ENCODE measurements at places on chromosomes 4 and X.

DNA sequence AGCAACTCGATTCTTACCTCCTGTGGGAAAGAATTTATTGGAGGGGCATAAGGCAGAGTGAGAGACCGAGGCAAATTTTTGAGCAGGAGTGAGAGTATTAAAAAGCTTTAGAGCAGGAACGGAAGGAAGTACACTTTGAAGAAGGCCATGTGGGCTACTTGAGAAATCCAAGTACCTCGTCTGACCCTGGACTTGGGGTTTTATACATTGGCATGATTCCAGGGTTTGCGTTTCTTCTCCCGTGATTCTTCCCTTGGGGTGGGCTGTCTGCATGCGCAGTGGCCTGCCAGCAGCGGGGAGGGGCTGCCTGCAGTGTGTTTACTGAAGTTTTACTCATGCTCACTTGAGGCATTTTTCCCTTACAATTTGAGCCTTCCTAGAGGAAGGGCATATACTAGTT lies 3.4 kb downstream of the GALNT7 start:
- DNase-seq: no peak

- DNase-seq: no peak
Measured at GRCh38 chrX:56281789-56282188, 49.6 kb downstream of the KLF8 start.

GRCh38 chr4:53192496-53192895 lies 173.4 kb downstream of the SCFD2 start:
- DNase-seq: no peak

DNA sequence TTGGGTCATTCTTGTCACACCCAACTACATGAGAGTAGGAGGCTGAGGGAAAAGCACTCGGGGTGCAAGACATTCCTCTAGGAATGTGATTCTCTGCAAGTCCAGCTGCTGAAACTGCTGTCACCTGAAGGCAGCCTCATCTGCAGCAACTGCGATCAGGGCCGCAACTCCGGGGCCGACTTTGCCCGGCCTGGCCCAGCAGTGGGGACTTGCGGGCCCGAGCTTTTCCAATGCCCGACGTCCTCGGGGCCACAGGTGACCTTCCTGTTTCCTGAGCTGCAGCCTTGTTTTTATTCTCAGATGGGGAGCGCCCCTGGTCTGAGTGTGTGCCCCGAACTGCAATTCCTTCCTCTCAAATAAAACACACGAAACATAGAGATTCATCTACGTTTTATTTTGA lies 104.7 kb upstream of the NKX1-1 start:
- no peak for DNase-seq

- no peak for DNase-seq
Measured at GRCh38 chr4:146763560-146763959, 124.9 kb downstream of the POU4F2 start.

DNA sequence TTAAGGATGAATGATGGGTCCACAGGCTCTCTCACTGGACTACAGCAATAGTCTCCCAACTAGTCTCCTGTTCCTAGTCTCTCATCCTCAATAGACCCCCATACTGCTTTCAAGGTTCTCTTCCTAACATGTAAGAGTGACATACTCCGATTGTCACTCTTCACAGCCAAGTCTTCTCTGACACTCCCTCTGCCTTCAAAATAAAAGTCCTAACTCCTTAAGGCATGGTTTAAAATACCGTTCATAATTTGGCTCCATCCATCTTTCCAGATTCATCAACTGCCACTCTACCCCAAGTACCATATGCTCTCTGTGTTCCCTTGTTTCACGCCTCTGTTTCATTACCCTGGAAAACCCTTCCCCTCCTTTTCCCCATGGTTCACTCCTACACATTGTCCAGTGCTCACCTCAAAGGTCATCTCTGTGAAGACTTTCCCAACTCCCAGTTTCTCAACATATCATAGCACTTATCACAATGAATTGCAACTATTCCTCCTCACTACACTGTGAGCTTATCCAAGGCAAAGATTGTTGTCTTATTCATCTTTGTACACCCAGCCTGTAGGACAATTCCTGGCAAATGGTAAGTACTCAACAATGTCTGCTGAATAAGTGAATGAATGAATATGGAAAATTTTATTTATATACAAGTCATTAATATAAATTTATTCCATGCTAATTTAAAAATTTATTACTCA lies 26.0 kb downstream of the SMARCA1 start:
- DNase-seq: no peak

GRCh38 chr4:14871676-14872430 lies 130.4 kb upstream of the CPEB2 start:
- DNase-seq: no peak

GRCh38 chr4:33696041-33696440 lies 2548.3 kb downstream of the ARAP2 start:
- no peak for DNase-seq

GRCh38 chr4:155741546-155741945 lies 17.3 kb upstream of the GUCY1B1 start:
- DNase-seq: no peak

- DNase-seq: no peak
Measured at GRCh38 chr4:7847206-7847605, 92.5 kb downstream of the AFAP1 start.

DNA sequence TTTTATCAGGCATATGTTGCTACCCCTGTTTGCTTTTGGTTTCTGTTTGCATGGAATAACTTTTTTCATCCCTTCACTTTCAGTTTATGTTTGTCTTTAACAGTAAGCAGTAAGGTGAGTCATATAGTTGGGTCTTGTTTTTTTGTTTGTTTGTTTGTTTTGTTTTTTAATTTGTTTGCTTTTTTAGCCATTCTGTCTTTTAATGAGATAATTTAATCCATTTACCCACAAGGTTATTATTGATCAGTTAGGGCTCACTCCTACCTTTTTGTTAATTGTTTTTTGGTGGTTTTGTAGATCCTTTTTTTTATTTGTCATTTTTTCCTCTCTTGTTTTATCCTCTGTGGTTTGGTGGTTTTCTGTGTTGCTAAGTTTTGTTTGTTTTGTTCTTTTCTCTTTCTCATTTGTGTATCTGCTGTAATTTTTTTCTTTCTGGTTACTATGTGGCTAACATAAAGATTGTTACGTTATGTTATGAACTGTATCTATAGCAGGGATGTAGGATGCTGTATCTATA lies 379.5 kb upstream of the MAD2L1 start:
- DNase-seq: no peak

DNA sequence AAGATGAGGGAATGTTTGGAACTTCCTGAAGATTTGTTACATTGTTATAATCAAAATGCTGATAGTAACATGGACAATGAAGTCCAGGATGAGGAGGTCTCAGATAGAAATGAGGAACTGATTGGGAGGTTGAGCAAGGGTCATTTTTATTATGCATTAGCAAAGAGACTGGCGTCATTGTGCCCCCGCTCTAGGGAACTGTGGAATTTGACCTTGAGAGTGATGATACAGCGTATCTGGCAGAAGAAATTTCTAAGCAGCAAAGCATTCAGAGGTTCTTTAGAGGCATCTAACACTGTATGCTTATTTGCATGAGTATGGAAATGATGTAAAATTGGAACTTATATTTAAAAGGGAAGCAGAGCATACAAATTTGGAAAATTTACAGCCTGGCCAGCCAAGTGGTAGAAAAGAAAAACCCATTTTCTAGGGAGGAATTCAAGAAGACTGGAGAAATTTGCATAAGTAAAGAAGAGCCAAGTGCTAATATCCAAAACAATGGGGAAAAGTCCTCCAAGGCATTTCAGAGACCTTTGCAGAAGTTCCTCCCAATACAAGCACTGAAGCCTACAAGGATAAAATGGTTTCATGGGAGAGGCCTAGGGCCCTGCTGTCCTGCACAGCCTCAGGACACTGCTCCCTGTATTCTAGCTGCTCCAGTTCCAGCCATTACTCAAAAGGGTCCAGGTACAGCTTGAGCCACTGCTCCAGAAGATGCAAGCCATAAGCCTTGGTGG lies 483.0 kb upstream of the NDST4 start:
- DNase-seq: no peak

- DNase-seq: no peak
Measured at GRCh38 chr4:129140521-129140920, 44.6 kb downstream of the C4orf33 start.

GRCh38 chrX:110417128-110417527 lies 58.5 kb downstream of the RTL9 start:
- DNase-seq: no peak

GRCh38 chr4:13261486-13262257 lies 222.5 kb downstream of the RAB28 start:
- no peak for DNase-seq

DNA sequence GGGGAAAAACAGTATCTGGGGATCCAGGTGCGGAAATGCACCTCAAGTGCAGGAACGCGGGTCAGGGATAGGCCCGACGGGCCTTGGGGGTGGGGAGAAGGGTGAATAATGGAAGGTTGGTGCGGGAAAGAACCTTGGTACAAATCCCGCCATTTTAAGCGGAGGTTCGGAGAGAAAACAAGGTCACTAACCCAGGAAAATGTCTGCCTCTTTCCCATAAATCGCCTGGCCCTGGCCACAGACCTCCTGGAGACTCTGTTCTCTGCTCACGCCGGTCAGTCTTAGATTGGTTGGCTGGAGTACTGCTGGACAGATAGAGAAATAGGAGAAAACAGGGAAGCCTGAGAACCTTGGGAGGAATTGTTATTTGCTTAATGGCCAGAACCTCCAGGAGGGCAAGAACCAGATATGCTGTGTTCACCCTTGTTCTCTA lies 897 bp upstream of the FBXL5 start:
- no peak for DNase-seq

DNA sequence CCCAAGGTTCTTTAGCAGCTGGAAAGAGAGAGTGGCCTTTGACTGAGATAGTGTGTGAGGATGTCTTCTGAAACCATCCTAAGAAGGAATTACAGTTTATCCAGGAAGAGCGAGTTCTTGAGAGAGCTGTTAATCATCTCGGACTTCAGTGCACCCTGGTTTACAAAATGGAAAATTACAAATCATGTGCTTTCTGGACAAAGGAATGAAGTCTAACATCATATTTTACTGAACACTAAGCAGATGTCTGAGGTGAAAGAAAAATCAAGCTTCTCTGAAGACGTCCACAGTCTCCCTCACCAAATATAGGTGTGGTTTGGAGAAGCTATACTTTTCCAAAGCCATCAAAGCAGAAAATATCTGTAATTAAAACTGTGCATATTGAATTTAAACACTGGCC lies 30.8 kb upstream of the CYP2U1 start:
- no peak for DNase-seq

- DNase-seq: no peak
Measured at GRCh38 chrX:9368262-9368661, 96.6 kb upstream of the TBL1X start.

DNA sequence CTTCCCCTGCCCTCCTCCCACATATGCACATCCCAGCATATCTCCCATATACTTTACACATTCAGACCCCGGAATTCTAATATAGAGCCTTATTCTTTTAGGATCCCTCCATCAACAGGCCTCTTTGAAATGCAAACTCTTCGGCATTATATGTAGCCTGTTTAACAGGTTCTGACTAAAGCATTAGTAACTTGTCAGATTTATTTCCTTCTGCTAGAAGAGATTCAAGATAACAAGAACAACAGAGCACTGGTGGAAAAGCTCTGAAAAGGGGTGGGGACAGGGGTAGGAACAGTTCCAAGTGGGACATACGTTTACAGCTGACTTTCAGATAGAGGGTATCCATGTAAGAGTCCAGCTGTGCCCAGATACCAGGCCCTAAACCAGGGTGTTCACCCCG lies 31.7 kb upstream of the PRPS1 start:
- DNase-seq: no peak

DNA sequence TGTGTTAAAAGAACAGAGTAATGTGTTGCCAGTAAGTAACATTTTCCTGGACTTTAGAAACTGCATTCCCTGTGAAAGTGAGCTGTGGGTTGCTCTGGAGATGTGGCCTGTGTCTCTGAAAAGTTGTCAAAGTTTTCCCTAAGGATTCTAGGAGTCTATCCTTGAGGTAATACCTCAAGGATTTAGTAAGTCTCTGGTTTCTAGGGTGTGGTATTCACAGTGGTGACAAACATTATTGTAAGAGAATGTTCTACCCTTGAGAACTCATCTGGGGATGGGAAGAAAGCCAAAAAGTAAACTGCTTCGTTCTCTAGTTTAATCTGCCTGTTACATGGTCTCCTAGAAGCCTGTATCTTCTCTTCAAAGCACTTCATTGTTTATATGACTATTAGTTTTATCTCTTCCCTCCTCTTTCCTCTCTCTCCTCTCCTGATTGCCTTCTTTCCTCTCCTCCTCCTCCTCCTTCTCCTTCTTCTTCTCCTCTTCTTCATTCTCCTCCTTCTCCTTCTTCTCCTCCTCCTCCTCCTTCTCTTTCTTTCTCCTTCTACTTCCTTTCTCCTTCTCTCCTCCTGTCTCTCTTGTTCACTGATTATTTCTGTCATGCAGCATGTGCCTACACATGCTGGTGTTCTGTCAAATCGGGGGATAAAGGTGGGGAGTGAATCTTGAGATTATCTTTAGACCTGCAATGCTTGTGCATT lies 321.3 kb downstream of the PTTG2 start:
- no peak for DNase-seq

GRCh38 chrX:154738011-154738738 lies 12.7 kb downstream of the GAB3 start:
- DNase-seq: no peak

GRCh38 chr4:37567836-37568235 lies 118.3 kb downstream of the RELL1 start:
- no peak for DNase-seq

DNA sequence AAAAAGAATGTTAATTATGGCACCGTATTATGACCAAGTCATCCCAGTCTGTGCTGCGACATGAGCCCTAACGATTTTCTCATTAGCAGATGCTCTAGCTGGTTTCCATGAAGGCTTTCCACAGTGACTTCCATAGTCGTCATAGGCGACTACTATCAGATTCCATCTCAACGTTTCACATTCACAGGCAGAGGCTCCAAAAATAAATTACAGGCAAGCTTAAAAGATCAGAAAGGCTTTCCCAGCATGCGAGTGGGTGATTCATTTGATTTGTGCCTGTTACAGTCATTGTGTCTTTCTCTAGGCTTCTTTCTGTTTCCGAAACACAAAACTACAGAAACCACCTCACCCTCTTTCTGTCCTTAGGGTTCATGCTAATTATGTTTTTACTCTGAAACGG lies 43.2 kb downstream of the PALLD start:
- DNase-seq: no peak

DNA sequence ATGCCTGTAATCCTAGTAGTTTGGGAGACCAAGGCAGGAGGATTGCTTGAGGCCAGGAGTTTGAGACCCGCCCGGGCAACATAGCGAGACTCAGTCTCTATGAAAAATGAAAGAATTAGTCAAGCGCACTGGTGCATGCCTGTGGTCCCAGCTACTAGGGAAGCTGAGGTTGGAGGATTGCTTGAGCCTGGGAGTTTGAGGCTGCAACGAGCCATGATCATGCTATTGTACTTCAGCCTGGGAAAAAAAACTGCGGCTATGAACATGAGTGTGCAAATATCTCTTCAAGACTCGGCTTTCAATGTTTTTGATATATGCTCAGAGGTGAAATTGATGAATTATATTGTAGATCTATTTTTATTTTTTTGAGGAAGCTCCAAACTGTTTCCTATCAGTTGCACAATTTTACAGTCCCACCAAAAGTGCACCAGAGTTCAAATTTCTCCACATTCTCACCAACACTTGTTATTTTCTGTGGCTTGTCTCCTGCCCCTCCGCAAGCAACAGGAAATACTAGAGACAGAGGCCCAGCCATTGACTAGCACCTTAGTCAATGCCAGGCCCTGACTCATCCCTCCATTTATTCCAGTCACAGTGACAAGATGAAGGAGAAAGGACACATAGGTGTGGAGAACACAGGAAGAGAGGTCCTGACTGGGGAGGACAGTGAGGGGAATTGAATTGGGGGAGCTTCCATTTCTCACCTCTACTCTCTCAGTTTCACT lies 33.1 kb upstream of the ZNF41 start:
- no peak for DNase-seq

Data from stimulated activated CD8-positive, alpha-beta memory T cell treated with anti-CD3 and anti-CD28 coated beads, Interleukin-4, amount 100 ng/mL, for 4 hours (primary cell).